HL-60 (cell line): ENCODE measurements at places on chromosomes 3 and 15.

GRCh38 chr3:190577225-190577624 is 63.3 kb downstream of the IL1RAP start:
- no peak for DNase-seq

GRCh38 chr15:62272290-62272689 is 107.2 kb upstream of the C2CD4B start:
- no peak for DNase-seq

DNA sequence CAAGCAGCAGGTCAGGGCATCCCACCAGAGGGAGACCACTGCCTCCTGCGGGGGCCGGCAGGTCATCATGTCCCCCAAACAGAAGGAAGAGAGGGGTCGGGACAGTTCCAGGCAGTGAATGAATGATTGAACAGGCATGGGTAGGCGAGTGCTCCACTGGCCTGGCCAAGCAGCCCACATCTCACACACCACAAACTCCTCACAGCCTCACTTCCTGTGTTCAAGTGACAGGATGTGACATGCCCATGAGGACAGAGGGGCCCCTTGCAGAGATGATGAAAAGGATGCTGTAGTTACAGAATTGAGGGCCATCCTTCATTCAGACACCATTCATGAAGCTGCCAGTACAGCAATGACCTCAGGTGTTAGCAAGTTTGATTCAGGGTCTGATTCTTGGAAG is 3.7 kb downstream of the IQSEC1 start:
- no peak for DNase-seq

DNA sequence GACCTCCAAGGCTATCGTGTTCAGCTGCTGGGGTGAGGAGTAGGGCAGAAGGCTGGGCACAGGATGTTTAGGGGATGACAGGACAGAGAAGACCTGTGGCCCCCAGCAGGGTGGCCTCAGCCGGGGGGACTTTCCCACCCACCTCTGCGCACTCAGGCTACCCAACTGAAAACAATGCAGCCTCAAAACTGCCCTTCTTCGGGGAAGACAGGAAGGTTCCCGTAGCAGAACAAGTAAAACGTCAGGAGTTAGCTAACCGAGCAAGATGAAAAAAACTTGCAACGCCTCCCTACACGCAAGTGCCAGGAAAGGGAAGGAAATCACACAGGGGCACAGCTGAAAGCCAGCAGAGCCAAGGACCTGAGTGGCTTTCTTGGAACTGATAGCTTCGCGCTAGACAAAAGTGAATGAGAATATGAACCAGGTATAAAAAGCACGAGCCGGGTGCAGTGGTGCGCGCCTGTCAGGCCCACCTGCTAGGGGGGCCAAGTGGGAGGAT is 38.4 kb upstream of the FURIN start:
- peak; percentile 57 for DNase-seq

DNA sequence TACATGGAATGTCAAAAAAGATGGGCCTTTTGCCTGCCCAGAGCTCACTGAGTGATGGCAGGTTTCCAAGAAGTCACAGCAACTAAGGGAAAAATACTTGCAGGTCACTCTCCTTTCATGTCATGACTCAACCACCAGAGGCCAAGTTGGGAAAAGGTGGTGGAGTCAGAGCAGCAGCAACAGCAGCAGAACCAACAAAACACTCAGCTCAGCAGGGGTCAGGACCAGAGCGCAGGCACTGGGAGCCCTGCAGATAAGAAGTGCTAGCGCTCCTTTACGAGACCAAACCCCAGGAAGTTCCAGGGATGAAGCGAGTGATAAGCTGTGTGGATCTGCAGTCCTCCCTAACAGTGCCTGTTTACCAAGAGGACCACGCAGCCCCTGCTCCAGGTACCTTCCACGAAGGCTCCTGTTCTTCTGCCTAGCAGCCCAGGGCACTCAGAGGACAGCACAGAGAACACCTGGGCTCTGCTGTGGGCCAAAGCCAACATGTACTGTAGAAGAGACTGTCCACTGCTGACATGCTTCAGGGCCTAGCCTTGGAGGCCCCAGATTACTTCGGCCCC is 26.0 kb downstream of the POC1A start:
- no peak for DNase-seq

GRCh38 chr3:143307613-143308183 is 188.1 kb downstream of the CHST2 start:
- DNase-seq = no peak

- no peak for DNase-seq
These were observed 3.5 kb upstream of the VIPR1 start for GRCh38 chr3:42498791-42499477.

GRCh38 chr3:18396428-18396827 is 28.7 kb downstream of the SATB1 start:
- no peak for DNase-seq

GRCh38 chr3:116285781-116286421 is 159.4 kb downstream of the LSAMP start:
- no peak for DNase-seq

GRCh38 chr15:34993412-34993811 is 5.3 kb upstream of the ZNF770 start:
- no peak for DNase-seq

GRCh38 chr3:3860235-3860634 is 61.0 kb downstream of the LRRN1 start:
- DNase-seq = no peak

DNA sequence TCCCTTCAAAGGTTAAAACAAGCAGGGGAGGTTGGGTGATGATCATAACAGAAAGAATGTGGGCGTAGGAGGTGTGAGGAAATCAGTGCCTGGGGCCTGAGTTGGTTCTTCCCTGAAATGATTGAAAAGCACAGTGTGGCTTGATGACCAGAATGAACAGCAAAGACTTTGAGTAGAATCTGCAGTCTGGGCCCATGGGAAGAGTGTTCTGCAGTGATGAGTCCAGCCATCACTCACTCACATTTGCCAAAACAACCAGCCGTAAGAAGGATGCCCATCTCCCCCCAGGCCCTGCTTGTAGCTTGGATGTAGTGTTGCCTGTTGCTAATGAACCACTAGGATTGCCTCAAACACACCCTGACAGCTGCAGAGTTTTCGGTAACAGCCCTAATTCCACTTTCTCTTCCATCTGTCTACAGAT is 67.9 kb downstream of the VGLL3 start:
- DNase-seq = no peak

GRCh38 chr3:166367947-166368533 is 530.8 kb upstream of the BCHE start:
- no peak for DNase-seq

DNA sequence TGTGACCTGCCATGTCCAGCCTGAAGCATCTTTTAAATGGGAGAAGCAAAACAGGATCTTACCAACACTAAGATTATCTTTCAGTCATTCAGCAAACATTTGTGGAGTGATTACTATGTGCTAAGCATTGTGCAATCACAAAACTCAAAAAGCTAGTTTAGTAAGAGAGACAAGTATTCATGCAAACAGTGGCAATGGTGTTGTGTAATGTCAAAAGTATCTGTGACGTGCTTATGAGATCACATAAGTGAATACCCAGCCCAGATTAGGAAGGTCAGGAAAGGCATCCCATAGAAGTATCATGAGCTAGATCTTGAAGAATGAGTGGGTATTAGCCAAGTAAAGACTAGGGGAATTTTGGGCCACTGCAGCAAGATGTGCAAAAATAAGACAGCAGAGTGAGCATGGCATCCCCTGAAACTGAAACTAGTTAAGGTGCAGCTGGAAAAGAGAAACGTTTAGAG is 32.1 kb downstream of the SEC62 start:
- DNase-seq = peak; percentile 48

- DNase-seq = no peak
These were observed 24.2 kb downstream of the ABHD2 start for GRCh38 chr15:89112341-89112971.

DNA sequence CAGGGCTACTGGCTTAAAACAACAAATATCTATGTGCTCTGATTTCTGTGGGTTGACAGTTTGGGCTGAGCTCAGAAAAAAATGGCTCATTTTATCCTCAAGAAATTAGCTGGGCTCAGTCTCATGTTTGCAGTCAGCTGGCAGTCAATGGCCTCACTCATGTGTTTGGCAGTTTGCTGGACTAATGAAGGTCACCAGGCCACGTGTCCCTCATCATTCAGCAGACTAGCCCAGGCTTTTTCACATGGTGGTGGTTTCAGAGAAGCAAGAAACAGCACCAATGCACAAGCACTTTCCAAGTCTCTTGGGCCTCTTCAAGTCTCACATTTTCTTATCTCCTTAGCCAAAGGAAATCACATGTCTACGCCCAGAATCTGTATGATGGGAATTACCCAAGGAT is 478.3 kb upstream of the PPP2R3A start:
- no peak for DNase-seq

DNA sequence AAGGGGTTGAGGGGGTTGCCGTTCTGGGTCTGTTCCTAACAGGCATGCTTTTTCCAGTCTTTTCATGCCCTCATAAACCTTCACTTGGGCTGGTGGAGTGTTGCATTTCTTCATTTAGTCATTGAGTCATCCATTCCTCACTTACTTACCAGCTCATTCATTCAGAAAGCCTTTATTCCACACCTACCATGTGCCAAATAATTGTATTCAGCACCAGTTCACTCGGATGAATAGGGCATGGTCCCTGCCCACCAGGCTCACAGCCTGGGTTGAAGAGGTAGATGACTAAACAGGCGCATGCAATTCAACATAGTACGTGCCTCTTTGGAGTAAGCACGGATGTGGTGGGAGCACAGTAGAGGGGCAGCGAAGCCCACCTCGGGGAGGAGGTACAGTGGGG is 35.1 kb upstream of the THSD4 start:
- DNase-seq = no peak

DNA sequence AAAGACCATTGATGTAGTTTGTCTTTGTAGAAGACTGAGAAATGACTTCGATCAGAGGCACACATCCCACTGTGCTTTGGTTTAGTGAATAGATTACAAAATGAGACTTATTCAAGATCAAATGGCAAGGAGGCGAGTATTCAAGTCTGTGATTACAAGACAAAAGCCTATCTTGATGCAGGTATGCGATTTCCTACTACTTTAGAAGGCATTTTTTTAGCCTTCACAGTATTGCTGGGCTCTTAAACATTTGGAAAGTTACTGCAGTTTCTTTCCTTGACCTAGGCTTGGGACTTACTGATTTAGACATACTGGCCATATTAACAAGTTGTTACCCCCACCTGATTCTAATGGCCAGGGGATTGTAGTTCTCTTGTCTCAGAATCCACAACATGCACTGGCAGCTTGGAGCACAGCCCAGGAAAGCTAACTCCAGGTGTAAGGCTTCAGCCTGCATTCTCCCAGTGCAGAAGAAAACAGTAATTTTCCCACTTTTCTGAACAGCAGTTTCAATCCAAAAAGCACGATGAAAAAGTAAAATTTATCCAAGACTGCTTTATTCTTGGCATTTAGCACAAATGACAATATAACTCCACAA is 311.6 kb downstream of the EPHA6 start:
- DNase-seq = no peak
